ENCODE measurements at places on chromosomes 4 and X.
A peak's percentile ranks its signal among the peaks of the same experiment; 100 is the strongest.

GRCh38 chr4:112509243-112510141 lies 6.5 kb downstream of the NEUROG2 start:
- no peak for DNase-seq

DNA sequence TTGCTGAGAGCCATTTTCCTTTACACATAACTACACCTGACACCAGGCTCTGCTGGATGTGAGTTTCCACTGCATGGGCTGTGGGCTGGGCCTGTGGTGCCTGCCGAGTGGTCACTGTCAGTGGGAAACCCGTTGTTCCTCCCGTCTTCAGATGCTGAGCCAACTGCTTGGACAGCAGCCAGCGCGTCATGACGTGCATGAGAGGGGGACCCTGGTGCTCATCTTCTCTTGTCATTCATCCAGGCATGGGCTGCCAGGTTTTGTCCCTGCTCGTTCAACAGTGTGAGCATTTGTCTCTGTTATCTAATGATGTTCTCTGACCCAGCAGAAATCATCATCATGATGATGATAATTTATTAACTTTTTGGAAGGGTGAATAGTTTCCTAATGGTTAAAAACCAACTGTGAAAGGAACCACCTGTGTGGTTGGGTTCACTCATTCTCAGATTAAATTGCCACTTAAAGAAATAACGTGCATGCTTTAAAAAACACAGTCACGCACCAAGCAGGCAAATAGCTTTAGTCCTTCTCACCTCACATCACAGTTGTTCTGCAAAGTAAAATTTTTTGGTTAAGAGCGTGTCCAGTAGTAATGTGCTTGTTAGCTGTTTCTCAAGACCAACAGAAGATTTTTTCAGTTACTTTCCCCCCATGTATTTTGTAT lies 19.9 kb upstream of the CLDN34 start:
- DNase-seq, result no peak

GRCh38 chrX:9644335-9644734 lies 121.3 kb downstream of the GPR143 start:
- DNase-seq, result no peak

DNA sequence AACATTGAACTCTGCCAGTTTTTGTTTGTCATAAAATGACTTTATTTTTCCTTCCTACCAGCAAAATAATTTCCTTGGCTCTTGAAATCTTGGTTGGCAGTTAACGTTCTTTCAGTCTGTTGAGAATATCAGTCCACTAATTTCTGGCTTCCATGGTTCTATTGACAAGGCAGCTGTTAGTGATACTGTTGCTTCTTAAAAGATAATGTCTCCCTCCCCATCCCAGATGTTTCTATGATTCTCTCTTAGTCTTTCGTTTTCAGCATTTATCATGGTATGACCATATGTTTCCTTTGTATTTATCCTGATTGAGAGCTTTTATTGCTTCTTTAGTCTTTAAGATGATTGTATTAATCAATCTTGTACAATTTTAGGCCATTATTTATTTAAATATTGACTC lies 81.1 kb upstream of the STK26 start:
- DNase-seq, result no peak

DNA sequence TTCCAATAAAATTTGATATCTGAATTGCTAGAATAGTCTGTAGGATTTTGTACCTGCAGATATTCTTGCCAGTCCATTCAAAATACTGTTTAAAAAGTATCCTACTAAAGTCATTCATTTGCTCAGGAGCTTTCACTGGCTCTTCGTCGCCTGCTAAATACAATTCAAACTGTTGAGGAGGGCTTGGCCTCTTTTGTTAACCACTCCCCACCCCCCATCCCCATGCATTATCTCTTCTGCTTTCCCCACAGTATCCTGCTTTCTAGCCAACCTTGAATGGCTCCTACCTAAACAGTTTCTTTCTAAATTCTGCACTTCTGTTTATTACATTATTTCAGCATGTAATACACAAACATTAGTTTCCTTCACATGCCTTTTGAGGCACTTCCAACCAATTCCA lies 230.8 kb downstream of the CPE start:
- no peak for DNase-seq

DNA sequence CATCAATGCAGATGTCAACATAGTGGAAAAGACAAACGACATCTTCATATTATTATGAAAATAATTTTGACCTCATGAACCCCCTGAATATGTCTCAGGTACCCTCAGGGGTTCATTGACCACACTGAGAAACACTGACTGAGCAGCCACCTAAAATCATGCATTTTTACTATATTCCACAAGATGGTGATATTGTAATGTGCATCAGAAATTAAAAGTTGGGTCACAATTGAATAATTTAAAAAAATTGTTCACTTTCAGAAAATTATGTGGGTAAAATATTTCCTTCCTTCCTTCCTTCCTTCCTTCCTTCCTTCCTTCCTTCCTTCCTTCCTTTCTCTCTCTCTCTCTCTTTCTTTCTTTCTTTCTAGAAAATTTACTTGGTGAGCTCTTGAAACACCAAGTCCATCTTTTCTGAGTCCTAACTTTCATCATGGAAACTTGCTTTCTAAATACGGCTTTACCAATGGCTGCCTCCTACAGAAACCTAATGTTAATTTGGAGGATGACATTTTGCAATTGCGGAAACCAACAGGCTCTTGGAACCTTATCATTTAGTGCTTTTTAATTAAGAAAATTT lies 103.6 kb downstream of the RTL3 start:
- DNase-seq, result no peak

DNA sequence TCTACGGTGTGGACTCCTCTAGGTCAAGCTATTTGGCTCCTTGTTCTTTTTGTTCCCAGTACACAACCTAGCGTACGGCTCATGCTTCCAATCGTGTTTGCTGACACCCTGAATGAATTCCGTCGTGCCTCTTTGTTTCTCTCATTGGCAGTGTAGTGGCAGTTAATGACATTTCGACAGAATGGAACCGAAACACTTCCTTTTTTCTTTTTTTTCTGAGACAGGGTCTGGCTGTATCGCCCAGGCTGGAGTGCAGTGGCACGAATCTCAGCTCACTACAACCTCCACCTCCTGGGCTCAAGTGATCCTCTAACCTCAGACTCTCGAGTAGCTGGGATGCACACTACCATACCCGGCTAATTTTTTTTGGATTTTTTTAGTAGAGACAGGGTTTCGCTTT lies 113.3 kb upstream of the ATP6AP2 start:
- no peak for DNase-seq

- DNase-seq, result no peak
These were observed 1.8 kb downstream of the PLXNA3 start for GRCh38 chrX:154459832-154460231.

DNA sequence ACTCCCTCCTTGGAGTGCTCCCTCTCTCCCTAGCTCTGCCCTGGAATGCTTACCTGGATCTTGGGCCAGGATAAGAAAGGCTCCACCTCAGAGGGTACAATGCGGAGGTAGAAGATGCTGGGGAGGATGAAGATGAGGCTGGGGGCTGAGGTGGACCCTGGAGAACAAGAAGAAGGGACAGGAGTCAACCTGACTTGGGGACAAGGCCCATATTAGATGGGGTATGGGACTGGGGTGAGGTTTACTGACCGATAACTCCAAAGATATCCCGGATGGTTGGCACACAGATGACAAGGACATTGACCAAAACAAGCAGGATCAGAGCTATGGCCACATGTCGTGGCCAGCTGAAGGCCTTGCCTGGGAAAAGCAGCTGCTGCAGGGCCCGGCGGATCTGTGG lies 10.6 kb downstream of the SLC38A5 start:
- DNase-seq, result no peak

- DNase-seq, result no peak
These were observed 32.2 kb downstream of the CCNI start for GRCh38 chr4:77043507-77044136.

DNA sequence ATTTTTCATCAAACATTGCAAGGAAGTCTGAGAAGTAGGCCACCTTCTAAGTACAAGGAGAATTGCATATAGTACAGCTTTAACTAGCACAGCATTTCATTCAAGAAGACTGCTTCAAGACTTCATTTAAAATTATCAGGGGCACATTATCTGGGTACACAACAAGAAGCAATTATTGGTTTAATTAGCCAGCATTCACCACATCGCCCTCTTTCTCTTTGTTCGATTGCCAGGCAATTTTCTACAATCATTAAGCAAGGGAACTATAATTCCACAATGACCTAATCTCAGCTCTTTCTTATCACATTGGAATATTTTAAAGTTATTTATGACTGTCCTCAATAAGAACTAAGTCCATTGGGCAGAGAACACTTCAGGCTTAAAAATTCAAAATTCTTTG lies 1347.1 kb upstream of the PABPC4L start:
- no peak for DNase-seq

GRCh38 chrX:150219374-150220185 lies 143.5 kb upstream of the MAMLD1 start:
- no peak for DNase-seq

- DNase-seq, result no peak
These were observed 477 bp upstream of the HAND2 start for GRCh38 chr4:173530326-173531085.

- no peak for DNase-seq
These were observed 103.3 kb upstream of the SORBS2 start for GRCh38 chr4:185915271-185915670.

GRCh38 chr4:188783175-188783574 lies 643.9 kb downstream of the TRIML1 start:
- no peak for DNase-seq

- no peak for DNase-seq
These were observed 67.1 kb downstream of the DOCK11 start for GRCh38 chrX:118562582-118563164.

GRCh38 chr4:171718069-171718468 lies 95.1 kb upstream of the GALNTL6 start:
- no peak for DNase-seq

- DNase-seq, result peak; percentile 7
These were observed 100.2 kb downstream of the LNX1 start for GRCh38 chr4:53490965-53491622.

- no peak for DNase-seq
These were observed 191.4 kb downstream of the ADGRA3 start for GRCh38 chr4:22324422-22324821.

DNA sequence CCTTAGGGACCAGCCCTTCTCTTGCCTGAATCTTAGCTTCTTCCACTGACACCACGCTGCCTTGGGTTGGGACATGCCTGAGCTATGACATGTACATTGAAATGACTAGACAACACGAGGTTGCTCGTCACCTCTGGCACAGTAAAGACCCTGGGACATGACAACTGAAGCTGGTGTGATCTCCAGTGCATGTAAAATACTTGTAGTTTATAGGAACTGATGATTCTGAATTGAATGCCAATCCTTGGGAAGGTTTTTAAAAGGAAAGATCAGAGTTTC lies 100.7 kb upstream of the PGRMC2 start:
- DNase-seq, result peak; percentile 78

GRCh38 chr4:146098978-146099377 lies 76.5 kb upstream of the LSM6 start:
- no peak for DNase-seq

- no peak for DNase-seq
These were observed 290.7 kb downstream of the PCDH10 start for GRCh38 chr4:133439830-133440229.

GRCh38 chr4:17515445-17516407 lies 761 bp downstream of the CLRN2 start:
- DNase-seq, result no peak

DNA sequence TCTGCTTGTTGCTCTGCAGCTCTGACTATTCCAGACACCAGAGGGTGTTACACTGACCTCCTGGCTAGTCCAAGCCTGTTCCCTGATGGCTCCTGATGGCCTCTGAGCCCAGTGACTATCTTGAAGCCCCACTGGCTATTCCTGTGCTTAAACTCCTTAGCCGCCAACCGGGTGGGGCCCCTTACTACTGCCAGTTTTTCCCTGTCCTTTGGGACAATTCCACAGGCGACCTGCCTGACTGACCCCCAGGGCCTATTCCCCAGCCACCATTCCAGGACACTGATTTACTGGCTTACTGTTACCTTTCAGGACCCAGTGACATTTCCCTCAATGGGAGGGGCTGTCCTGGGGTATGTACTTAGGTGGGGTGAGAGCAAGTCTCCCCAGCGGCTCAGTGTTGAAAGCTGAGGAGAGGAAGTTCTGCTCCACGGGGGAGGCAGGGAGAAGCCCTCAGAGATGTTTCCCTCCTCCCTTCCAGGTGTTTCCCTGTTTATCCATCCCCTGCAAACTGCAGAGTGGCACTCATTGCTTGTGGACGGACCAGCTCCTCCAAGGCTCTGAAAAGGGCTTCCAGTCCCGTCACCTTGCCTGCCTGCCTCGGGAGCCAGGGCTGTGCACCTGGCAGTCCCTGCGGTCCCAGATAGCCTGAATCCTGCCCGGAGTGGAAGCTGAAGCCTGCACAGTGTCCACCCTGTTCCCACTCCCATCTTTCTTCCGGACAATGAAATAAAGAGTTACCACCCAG lies 4.0 kb downstream of the TIMP1 start:
- no peak for DNase-seq

DNA sequence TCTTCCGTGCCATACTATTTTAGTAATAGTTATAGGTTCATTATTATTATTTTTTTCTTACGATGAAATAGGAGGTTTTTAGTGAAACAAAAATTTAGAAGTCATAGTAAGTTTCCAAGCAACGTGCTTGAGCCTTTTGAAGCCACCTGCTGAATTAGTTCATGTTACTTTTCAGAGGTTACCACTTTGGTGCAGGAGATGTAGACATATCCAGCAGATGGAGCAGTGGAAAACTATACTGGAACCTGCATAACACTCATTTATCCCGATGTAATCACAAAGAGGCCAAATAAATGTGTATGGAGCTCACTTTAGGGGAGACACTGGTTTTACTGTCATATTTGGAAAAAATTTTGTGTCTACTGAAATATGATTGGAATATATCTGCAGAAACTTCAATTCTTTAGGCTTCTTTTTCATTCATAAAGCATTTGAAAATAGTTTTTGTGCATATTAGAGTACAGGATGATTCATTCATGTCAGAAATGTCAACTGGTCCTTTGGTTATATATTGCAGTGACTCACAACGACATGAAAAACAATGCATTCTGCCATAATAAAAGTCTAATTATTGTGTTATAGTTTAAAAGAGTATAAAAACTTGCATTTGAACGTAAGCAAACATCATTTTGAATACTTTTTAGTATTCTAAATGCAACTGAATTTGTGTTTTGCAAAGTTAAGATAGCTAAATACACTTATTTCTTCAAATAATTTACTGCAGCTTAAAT lies 2182.9 kb upstream of the TENM3 start:
- DNase-seq, result no peak

DNA sequence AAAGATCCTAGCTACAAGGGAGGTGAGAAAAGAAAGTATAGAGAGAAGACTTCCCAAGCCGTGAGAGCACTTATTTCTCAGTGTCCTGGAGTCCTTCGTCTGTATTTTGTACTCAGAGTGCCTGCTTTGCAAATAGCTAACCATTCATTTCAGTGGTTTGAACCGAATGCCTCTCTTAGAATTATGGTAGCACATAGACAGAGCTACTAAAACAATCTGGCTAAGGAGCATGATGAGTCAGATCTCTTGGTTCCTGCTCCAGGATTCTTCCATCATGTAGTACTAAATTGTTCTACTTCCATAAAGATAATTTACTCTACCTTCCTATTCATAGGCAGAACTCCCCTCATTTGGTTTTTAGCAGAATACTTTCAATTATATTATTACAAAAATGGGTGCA lies 946.6 kb downstream of the STIM2 start:
- no peak for DNase-seq
